ENCODE measurements at places on chromosomes 2 and 18. TPM values are rescaled to one million over a fixed set of nuclear protein-coding genes. Genes with fewer than 3 reads are reported as not detected.

GRCh38 chr2:88261725-88262124 is 91.6 kb downstream of the THNSL2 start:
- no peaks in the 10 kb centered on the region for H3K27me3 ChIP-seq
- H3K4me3 ChIP-seq, result no peak overlapping the region
- DNase-seq, result no peak
- no peaks in the 10 kb centered on the region for H3K36me3 ChIP-seq
- H3K27ac ChIP-seq, result no peak overlapping the region
- no peaks in the 10 kb centered on the region for H3K4me1 ChIP-seq

DNA sequence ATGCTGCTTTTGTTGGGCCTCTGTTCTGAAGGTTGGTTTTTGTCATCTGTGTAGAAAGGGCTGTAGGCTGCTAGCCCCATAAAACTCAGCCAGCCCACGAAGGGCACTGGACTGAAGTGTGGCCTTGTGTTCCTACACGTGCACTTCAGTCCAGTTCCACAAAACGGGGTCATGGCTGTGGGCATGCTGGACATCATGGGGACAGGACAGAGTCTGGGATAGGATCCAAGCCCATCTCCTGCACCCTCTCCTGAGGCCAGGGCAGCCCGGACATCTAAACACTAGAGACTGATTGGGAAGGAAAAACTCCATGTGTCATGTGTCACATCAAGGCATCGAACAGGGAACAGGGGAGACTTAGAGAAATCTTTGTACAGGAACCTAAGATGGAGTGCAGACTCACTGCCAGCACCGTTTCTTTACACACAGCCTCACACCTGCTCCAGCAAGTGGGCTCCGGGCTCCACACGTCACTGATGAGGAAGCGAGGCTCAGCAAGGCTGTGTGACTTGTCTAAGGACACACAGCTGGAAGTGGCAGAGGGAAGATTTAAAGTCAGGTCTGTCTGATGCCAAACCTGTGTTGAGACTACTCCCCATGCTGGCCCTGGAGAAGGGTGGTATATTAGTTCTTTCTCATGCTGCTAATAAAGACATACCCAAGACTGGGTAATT is 74.8 kb upstream of the BCL2L11 start:
- H3K4me3 ChIP-seq, result no peak overlapping the region
- no peak overlapping the region for H3K27ac ChIP-seq
- DNase-seq, result no peak
- H3K4me1 ChIP-seq, result no peaks in the 10 kb centered on the region

GRCh38 chr18:33355756-33356155 is 84.8 kb downstream of the CCDC178 start:
- no peak for DNase-seq
- H3K36me3 ChIP-seq, result no peaks in the 10 kb centered on the region
- H3K4me3 ChIP-seq, result no peak overlapping the region
- no peak overlapping the region for H3K27ac ChIP-seq

GRCh38 chr18:32093102-32093511 is 1.4 kb downstream of the RNF138 start:
- peak overlapping the region; percentile 99 for H3K27ac ChIP-seq
- peaks cover 47% of the 10 kb centered on the region for H3K4me1 ChIP-seq
- peak overlapping the region; percentile 75 for H3K4me3 ChIP-seq
- H3K36me3 ChIP-seq, result no peaks in the 10 kb centered on the region
- peak; percentile 36 for DNase-seq

- H3K27me3 ChIP-seq, result no peaks in the 10 kb centered on the region
- H3K4me1 ChIP-seq, result peaks cover 41% of the 10 kb centered on the region
- H3K27ac ChIP-seq, result no peak overlapping the region
- DNase-seq, result no peak
- H3K4me3 ChIP-seq, result no peak overlapping the region
Measured at GRCh38 chr2:3451169-3451568, 68.2 kb downstream of the ADI1 start.

- no peaks in the 10 kb centered on the region for H3K27me3 ChIP-seq
- no peaks in the 10 kb centered on the region for H3K36me3 ChIP-seq
Measured at GRCh38 chr18:7023063-7023580, 94.5 kb downstream of the LAMA1 start.

DNA sequence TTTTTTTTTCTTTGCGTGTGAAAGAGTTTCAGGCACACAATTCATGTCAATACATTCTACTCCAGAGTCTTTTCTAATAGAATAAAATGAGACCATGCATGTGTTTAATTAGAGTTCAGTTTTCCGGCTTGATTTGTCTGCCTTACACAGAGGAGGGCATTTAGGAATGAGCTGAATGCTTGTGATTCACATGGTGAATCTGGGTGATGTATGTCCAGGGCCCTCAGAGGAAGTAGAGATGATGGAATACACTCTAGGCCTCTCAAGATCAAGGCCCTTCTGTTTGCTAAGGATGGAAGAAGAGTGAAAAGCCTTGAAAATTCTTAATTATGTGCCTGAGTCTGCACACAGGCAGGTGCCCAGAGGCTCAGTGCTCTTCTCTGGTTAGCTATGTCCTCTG is 71.0 kb upstream of the CYRIA start:
- no peak overlapping the region for H3K27ac ChIP-seq
- no peaks in the 10 kb centered on the region for H3K36me3 ChIP-seq
- H3K27me3 ChIP-seq, result no peaks in the 10 kb centered on the region
- no peak for DNase-seq
- H3K4me1 ChIP-seq, result no peaks in the 10 kb centered on the region

DNA sequence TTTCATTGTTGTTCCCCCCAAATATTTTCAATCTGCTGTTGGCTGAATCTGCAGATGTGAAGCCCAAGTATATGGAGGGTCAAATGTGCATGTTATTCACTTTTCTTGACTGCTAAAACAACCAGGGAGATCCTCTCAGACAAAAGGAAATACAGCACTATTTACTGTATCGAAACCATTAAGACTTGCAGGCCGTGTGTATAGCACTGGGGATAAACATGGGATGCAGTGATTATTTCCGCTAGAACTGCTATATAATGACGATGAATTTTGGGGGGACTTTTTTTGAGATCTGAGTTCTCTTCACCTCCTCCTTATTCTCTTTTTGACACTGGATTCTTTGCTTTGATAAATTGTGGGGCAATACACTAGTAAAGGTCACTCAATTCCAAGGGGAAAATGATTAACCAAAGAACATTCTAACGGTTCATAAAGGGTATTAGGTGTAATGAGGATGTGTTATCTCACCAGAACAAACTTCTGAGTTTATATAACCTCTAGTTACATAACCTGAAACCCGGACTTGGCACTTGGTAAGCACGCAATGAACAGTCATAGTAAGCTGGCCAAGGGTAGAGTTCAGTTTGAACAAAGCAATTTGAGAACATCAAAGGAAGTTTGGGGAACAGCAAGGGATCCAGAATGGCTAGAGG is 3.5 kb upstream of the UGT1A1 start:
- no peak overlapping the region for H3K27ac ChIP-seq
- no peaks in the 10 kb centered on the region for H3K36me3 ChIP-seq
- H3K4me3 ChIP-seq, result no peak overlapping the region

- peaks cover 6% of the 10 kb centered on the region for H3K36me3 ChIP-seq
- H3K4me3 ChIP-seq, result no peak overlapping the region
- no peak for DNase-seq
- no peak overlapping the region for H3K27ac ChIP-seq
- H3K27me3 ChIP-seq, result no peaks in the 10 kb centered on the region
Measured at GRCh38 chr18:51169731-51170130, 27.8 kb downstream of the MEX3C start.

DNA sequence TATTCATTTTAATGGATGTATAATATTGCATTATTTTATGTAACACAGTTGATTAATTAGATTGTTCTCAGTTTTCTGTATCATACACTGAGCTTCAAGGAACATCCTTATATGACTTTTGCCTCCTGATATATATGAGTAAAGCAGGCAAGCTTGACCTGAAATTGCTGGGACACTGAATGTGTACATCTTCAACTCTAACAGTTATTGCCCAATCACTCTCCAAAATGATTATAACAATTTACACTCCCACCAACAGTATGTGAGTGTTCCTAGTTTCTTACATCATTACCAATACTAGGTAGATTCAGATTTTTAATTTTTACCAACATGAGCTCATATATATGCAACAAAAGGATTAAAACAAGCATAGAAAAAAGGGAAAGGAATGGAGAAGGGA is 379.4 kb downstream of the SETBP1 start:
- no peak overlapping the region for H3K27ac ChIP-seq
- peaks cover 14% of the 10 kb centered on the region for H3K36me3 ChIP-seq
- no peaks in the 10 kb centered on the region for H3K27me3 ChIP-seq
- no peaks in the 10 kb centered on the region for H3K4me1 ChIP-seq

DNA sequence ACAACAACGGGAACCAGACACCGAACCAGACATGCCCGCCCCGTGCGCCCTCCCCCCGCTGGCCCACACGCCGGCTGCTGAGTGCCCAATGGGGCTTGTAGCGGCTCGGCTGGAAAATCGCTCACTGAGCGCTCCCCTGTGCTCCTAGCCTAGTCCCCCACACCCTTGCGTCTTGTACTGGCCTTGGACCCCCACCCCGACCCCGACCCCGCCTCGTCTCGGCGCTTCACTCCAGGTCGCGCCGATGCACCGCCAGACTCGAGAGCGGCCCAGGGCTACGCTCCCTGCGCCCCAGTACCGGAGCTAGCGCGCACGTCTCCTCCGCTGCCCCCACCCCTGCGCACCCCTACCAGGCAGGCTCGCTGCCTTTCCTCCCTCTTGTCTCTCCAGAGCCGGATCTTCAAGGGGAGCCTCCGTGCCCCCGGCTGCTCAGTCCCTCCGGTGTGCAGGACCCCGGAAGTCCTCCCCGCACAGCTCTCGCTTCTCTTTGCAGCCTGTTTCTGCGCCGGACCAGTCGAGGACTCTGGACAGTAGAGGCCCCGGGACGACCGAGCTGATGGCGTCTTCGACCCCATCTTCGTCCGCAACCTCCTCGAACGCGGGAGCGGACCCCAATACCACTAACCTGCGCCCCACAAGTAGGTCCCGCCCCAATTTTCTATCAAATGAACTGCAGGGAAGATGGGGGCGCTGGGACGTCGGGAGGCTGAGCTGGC is 1.5 kb downstream of the GAD1 start:
- H3K36me3 ChIP-seq, result no peaks in the 10 kb centered on the region
- H3K4me3 ChIP-seq, result peak overlapping the region; percentile 42
- no peaks in the 10 kb centered on the region for H3K4me1 ChIP-seq
- peaks cover 8% of the 10 kb centered on the region for H3K27me3 ChIP-seq

- no peak for DNase-seq
- no peaks in the 10 kb centered on the region for H3K27me3 ChIP-seq
- H3K36me3 ChIP-seq, result no peaks in the 10 kb centered on the region
- no peak overlapping the region for H3K4me3 ChIP-seq
- no peaks in the 10 kb centered on the region for H3K4me1 ChIP-seq
- H3K27ac ChIP-seq, result no peak overlapping the region
Measured at GRCh38 chr2:216170076-216170763, 61.1 kb downstream of the XRCC5 start.

DNA sequence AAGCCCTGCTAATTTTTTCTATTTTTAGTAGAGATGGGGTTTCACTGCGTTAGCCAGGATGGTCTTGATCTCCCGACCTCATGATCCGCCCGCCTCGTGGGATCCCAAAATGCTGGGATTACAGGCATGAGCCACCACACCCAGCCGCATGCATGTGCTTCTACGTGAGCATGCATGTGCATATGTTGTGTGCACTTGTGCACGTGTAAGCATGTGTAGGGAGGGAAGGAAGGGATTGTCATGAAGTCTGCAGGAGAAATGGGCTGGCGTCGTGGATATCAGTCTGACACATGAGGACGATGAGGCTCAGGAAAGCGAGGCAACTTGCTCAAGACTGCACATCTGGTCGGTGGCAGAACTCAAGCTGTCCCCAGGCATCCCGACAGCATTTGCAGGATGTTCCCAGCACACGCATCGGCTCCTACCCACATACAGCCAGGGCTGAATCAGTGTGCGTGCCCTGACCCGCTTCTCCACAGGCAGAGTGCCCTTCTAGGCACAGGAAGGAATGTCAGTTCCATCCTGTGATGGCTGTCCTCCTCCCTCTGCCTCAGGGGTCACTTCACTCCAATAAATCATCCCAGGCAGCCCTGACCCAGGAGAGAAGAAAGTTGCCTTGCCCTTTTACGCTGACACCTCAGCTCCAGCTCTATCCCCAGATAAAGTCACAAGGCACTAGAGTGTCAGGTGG is 49.9 kb upstream of the SLC14A2 start:
- no peaks in the 10 kb centered on the region for H3K27me3 ChIP-seq
- no peak for DNase-seq
- H3K4me1 ChIP-seq, result no peaks in the 10 kb centered on the region
- H3K4me3 ChIP-seq, result no peak overlapping the region
- no peak overlapping the region for H3K27ac ChIP-seq

- H3K27me3 ChIP-seq, result no peaks in the 10 kb centered on the region
- no peak for DNase-seq
- H3K27ac ChIP-seq, result peak overlapping the region; percentile 89
Measured at GRCh38 chr2:24875272-24875671, 44.8 kb downstream of the ADCY3 start.

GRCh38 chr2:219628986-219629901 is 1.8 kb downstream of the SLC4A3 start:
- peaks cover 11% of the 10 kb centered on the region for H3K27me3 ChIP-seq
- no peak overlapping the region for H3K27ac ChIP-seq
- H3K4me1 ChIP-seq, result peaks cover 12% of the 10 kb centered on the region
- no peaks in the 10 kb centered on the region for H3K36me3 ChIP-seq
- DNase-seq, result no peak
- no peak overlapping the region for H3K4me3 ChIP-seq

DNA sequence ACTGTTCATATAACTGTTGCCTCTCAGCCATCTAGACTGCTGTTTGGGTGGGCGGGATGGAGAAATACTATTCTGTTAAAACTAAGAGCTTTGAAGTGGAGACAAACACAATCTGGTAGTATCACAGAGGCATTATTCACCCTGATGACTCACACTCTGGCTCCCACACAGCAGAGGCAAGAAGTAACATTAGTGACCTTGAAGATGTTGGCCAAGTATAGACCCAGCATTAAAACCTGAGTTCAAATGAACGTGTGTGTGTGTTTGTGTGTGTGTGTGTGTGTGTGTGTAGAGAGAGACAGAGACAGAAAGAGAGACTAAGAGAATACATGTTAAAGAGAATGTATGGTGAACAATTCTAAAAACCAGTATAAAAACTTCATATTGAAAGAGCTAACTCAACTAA is 22.5 kb upstream of the ACVR1 start:
- H3K4me3 ChIP-seq, result no peak overlapping the region
- H3K4me1 ChIP-seq, result no peaks in the 10 kb centered on the region
- H3K27ac ChIP-seq, result no peak overlapping the region
- no peak for DNase-seq
- H3K27me3 ChIP-seq, result no peaks in the 10 kb centered on the region

- H3K4me1 ChIP-seq, result peaks cover 13% of the 10 kb centered on the region
- H3K27ac ChIP-seq, result no peak overlapping the region
- no peak for DNase-seq
Measured at GRCh38 chr2:231399046-231399852, 3.7 kb downstream of the B3GNT7 start.

IL1R2 gene
- total RNA-seq, result 17.7 TPM

ZSWIM2 gene
- total RNA-seq, result not detected

SCN1A gene
- not detected for total RNA-seq

ITSN2 gene
- 54.2 TPM for total RNA-seq

RGPD8 gene
- 21.6 TPM for total RNA-seq

CBLN2 gene
- not detected for total RNA-seq

RETSAT gene
- total RNA-seq, result 74.7 TPM

SERPINB5 gene
- not detected for total RNA-seq

MOGAT1 gene
- total RNA-seq, result not detected

CDK15 gene
- total RNA-seq, result 1.1 TPM

MYO1B gene
- 27.9 TPM for total RNA-seq
